GM06990 (cell line): ENCODE measurements at places on chromosomes 5 and 9.

DNA sequence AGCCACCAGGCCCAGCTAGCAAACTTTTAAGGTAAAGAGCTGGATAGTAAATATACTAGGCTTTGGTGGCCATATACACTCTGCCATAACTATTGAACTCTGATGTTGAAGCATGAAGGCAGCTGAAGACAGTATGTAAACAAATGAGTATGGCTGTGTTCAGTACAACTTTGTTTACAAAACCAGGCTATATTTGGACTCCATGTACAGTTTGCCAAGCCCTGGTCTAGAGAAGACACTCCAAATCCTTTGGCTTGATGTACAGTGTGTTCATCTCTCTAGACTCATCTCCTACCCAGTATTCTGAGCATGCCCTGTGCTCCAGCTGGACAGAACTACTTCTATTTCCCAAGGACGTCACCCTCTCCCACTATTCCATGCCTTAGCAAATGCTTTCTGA is 54.3 kb upstream of the MEGF10 start:
- DNase-seq = no peak

- DNase-seq = no peak
Measured at GRCh38 chr5:135184646-135185045, 150.6 kb upstream of the PITX1 start.

DNA sequence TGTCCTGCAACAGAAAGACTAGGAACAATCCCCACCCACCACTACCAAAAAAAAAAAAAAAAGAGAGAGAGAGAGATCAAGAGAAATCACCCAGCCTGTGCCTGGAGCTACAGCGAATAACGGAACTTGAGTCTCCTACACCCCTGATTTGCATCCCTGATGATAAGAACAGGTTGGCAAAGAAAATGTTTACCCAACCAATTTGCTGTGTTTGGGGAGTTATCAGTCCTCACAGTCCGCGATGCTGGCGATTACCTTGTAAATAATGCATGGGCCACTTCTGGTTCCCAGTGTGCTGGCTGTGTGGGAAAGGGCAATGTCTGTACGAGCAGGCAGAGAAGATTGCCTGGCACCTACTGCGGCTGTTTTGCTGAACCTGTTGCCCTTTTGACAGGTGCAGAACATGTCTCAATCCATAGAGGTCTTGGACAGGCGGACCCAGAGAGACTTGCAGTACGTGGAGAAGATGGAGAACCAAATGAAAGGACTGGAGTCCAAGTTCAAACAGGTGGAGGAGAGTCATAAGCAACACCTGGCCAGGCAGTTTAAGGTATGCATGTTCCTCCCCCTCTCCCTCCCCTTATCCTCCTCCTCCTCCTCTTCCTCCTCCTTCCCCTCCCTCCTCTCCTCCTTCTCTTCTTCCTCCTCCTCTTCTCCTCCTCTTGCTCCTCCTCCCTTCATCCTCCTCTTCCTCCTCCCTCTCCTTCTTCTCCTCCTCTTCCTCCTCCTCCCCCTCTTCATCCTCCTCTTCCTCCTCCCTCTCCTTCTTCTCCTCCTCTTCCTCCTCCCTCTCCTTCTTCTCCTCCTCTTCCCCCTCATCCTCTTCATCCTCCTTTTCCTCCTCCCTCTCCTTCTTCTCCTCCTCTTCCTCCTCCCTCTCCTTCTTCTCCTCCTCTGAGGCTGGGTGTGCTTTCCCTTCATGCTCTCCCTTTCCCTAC is 8.3 kb downstream of the OLFM1 start:
- no peak for DNase-seq

- DNase-seq = no peak
Measured at GRCh38 chr5:81657386-81657785, 93.5 kb downstream of the SSBP2 start.

GRCh38 chr9:129664746-129665388 is 580 bp upstream of the PRRX2 start:
- no peak for DNase-seq

DNA sequence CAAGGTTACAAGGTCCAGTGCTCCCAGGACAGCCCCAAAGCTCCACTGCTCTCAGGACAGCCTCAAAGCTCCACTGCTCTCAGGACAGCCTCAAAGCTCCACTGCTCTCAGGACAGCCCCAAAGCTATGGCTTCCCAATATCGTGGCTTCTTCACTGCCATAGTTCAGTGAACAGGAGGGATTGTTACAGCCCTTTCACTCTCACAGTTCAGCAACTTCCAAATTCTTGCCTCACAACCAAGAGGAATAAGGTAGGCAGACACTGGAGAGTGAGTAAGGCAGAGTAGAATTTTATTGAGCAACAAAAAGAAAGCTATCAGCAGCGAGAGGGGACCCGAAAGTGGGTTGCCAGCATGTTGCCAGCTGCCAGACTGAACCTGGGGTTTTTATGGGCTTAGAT is 277.6 kb downstream of the CDH10 start:
- DNase-seq = no peak

DNA sequence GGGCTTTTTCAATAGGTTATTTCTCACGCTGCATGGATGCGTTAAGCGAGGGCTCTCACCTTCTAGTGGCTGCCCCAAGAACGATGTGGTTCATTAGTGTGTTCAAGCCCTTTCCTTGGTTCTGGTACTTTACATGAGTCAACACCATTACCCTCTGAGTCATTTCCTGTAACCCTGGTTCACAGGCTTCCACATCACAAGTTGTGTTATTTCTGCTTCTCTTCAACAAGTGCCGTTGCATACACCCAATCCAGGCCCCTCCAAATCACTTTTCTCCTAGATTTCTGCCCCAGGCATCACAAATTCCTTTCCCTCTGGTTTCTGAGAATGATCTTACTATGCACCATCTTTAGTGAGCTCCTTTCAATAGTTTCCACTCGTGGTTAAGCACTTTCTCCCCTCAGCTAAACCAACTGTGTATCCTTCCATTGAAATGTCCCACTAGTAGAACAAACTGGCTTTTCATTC is 69.5 kb upstream of the RAD23B start:
- DNase-seq = peak; percentile 15

DNA sequence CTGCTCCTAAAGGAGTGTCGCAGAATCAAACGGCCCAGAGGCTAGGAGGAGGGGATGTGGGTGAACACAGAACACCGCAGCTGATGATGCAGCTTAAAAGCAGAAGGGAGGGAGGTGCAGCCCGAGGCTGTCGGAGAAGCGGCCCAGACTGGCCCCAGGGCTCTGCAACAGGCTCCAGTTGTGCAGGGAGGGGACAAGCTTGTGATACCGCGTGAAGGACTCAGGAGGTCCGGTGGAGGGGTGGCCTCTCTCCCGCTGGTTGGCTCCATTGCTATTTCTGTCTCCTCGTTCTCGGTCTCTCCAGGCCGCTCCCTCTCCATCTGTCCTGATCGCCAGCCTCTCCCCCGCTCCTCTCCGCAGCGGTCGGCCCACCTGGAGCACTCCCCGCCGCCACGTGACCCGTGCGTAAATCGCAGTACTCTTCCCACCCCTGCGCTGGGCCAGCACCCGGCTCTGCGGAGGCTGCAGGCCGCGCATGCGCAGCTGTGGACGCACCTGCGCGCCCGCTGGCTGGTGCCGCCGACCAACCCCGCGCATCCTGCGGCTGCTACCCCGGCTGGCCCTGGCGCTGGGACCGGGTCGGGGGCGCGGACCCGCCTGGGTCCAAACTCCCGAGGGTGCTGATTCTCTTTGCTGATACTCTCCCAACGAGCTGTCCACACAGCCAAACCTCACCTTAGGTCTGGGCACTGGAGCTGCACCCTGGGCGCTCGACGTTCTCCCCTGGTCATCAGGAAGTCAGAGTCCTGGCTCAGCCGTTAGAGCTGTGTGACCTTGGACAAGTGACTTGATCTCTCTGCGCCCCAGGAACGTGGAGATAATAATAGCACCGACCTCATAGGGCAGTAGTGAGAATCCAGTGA is 3.7 kb upstream of the STXBP1 start:
- peak; percentile 66 for DNase-seq
